Diencephalon (tissue), 1 donor: ENCODE measurements at places on chromosomes 7 and 10. TPM values are rescaled to one million over a fixed set of nuclear protein-coding genes. Genes with fewer than 3 reads are reported as not detected.

Gene KIAA1217
- total RNA-seq = 5.3 TPM

Gene IMMP2L
- total RNA-seq = 13.8 TPM

Gene MCU
- total RNA-seq = 37.1 TPM

Gene CHST12
- 3.5 TPM for total RNA-seq

Gene EFCAB10
- 11.8 TPM for total RNA-seq

Gene RELN
- total RNA-seq = 77.0 TPM
